Activated T-cell treated with anti-CD3 and anti-CD28 coated beads for 24 hours (primary cell): ENCODE measurements at places on chromosomes 7 and 10.

- DNase-seq: no peak
Measured at GRCh38 chr10:19592276-19592675, 224.0 kb upstream of the PLXDC2 start.

DNA sequence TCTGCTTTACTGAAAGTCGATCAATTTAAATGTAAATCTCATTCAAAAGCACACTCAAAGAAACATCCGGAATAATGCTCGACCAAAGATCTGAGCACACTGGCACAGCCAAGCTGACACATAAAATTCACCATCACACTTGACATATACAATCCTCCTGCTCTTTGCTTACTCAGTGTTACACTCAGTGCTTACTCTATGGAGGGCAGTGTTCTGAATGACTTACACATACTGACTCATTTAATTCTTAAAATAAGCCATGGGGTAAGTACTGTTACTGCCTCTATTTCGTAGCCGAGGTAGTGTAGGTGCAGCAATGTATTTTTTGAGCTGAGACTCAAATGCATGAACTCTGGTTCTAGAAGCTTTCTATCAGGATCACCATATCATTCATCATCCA lies 421.5 kb upstream of the LRRN3 start:
- DNase-seq: no peak

- no peak for DNase-seq
Measured at GRCh38 chr10:728603-729002, 39.1 kb upstream of the DIP2C start.

DNA sequence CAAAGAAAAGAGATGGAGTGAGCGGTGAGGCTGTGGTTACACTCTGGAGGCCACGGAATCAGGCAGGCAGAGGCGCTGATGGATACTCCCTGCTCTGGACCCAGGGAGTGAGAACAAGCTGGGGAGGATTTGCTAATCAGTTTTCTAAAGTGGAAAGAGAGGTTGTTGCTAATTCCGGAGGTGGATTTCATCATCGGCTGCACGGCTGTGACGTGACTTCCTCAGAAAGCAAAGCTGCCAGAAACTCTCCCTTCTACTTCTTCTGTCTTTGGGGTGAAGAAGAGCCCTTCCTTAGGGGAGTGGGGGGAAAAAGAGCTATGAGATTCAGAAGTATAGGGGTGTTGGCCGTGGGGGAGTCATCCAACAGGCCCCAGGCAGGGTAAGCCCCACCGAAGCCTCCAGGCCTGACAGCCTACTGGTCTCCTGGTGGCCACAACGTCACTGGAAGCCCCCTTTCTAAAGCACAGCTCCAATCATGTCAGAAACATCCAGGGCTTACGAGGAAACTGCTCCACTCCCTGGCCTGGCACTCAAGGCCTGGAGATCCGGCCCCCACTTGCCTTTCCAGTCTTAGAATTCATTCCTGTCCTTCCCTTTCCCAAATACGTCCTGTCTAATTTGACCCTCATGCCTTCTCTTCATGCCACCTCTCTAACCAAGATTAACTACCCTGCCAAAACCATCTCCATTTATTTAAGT lies 114.5 kb downstream of the HIP1 start:
- no peak for DNase-seq

DNA sequence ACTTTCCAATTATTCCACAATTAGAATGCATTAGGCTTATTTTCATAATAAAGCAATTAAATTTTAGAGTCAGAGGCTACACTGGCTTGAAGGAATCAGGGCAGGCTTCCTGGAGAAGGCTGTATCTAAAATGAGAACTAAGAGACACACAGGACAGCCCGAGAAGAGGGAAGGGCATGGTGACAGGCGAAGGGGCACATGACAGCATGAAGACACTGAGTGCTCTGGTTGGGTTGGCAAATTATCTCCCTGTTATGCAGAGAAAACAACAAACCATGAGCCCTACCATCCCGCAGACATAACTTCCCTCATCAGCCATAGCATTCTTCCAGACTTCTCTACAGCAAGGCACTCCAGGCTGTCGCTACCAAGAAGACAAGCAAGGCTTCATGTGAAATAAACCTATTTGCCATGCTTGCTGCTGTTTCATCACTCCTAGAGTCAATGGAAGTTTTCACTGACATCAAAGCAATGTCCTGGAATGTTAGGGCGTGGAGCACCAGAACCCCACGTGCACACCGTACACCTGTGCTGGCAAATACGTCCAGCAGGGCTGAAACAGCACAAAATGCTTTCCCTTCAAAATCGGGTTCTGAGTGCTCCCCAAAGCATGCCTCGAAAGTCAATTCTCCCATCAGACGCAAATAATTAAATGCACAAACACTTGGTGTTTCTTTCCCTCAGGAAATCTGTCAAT lies 21.3 kb downstream of the VOPP1 start:
- DNase-seq: no peak

GRCh38 chr7:125529249-125529648 lies 599.6 kb upstream of the POT1 start:
- no peak for DNase-seq

DNA sequence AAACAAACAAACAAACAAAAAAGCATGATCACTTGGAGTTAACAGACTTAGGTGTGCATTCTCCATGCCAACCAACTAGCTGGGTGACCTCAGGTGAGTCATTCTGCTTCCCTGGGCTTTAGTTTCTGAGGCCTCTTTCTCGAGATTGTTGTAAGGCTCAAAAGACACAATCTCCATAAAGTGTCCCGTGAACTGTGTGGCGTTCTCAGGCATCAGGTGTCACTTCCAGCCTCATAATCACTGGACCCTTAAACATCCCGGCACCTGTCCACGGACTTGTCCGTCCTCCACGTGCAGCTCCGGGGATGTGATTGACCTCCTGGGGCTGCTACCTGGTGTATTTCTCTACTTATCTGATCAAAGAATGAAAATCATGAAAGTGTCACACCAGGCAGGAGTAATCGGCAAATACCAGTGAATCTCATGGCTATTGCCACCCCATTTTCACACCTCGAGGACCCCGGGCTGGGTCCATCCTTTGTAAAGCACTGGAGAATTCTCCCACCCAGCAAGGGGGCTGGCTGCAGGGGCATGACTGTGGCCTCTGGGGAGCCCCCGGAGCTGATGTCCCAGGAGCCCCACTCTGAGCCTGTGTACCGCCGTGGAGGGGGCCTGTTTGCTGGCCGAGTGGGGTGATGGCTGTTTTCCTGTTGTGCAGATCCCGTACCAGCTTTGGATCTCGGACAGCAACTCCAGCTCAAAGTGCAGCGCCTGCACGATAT lies 189.8 kb upstream of the SH2B2 start:
- DNase-seq: no peak

GRCh38 chr10:117047947-117048346 lies 43.0 kb upstream of the SHTN1 start:
- no peak for DNase-seq

GRCh38 chr10:30368065-30368718 lies 19.1 kb upstream of the MTPAP start:
- no peak for DNase-seq

DNA sequence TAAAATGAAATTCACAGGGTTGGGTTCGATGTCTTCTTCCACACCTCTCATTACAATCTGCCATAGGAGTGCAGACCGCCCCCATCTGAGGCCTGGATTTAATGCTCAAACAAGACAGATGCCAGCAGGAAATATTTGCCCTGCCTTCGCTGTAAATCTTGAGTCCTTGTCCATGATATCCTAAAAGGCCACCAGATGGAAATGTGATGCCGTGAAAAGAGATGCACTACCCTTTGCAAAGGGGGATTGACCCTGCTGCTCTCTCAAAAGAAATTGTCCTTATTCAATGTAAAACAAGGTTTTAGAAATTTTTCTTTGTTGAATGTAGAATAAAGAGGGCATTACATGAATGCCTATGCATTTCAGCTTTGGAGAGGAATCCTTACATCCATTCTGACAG lies 37.5 kb downstream of the AGAP4 start:
- no peak for DNase-seq

- no peak for DNase-seq
Measured at GRCh38 chr10:11236234-11236633, 218.6 kb downstream of the CELF2 start.

- no peak for DNase-seq
Measured at GRCh38 chr7:121832347-121832746, 40.6 kb upstream of the PTPRZ1 start.

DNA sequence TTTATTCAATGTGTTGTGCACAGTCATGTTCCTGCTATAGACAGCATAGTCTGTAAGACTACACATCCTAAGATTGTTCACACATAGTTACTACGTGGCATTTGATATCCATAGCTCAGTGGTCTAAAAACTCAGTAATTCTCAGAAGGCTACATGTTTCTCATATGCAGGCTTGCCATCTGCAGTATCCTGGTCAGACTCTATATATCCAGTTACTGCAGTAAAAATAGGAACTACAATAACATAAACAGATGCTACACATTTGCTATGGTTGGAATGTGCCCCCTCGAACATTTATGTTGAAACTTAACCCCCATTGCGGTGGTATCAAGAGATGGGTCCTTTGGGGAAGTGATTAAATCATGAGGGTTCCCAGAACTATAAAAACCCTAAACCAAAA lies 1377.8 kb upstream of the LRRTM3 start:
- no peak for DNase-seq

- no peak for DNase-seq
Measured at GRCh38 chr10:125641398-125641797, 41.6 kb downstream of the TEX36 start.

DNA sequence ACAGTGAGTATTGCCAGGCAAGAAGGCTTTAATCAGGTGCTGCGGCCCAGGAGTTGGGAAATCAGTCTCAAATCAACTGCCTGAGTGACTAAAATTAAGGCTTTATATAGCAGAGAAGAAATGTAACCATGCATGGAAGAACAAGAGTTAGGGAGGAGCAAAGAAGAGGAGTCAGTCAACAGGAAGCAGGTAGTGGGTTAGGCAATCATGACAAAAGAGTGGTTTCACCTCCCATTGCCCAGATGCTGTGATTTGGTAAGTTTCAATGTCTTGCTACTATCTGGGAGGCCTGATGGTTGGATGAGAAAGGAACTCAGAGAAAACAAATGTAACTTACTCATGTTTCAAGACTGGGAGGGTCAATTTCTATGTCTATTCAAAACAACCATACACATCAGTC lies 998.3 kb downstream of the GATA3 start:
- no peak for DNase-seq

- DNase-seq: no peak
Measured at GRCh38 chr7:155357573-155358041, 59.9 kb downstream of the INSIG1 start.

GRCh38 chr10:110141185-110141584 lies 66.2 kb upstream of the MXI1 start:
- DNase-seq: no peak

DNA sequence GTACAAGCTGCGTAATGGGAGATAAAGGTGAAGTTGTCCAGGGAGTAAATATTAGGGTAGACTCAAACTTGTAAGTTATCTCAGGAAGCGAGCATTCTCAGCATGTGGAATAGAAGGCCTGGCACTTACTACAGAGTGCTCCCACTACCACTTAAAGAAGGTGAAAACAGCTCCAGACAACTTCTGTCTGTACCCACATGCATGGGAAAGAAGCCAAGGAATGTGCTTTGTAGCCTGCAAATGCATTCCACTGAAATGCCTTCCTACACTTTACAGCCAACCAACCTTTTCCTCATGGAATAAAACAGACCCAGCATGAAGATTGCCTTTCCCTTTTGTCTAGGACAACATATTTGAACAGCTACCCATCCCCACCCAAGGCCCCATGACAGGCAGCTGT lies 45.4 kb upstream of the NPSR1 start:
- DNase-seq: no peak

DNA sequence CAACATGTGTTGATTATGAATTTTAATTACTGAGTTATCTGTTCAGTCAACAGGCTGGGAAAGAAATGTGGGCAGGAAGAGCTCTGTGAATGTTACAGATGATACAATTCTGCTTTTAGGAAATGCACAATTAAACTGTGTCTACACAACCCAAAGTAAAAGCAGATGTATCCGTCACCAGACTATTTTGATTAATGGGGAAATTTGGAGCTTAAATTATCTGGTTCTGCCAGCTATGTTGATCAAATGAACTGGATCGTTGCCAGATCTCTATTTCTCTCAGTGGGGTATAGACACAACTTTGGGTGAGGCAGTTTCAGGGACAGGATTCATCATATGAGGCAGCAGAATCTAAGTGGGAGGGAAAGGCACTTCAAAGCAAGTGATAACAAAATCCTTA lies 136.5 kb downstream of the NEUROD6 start:
- DNase-seq: no peak

DNA sequence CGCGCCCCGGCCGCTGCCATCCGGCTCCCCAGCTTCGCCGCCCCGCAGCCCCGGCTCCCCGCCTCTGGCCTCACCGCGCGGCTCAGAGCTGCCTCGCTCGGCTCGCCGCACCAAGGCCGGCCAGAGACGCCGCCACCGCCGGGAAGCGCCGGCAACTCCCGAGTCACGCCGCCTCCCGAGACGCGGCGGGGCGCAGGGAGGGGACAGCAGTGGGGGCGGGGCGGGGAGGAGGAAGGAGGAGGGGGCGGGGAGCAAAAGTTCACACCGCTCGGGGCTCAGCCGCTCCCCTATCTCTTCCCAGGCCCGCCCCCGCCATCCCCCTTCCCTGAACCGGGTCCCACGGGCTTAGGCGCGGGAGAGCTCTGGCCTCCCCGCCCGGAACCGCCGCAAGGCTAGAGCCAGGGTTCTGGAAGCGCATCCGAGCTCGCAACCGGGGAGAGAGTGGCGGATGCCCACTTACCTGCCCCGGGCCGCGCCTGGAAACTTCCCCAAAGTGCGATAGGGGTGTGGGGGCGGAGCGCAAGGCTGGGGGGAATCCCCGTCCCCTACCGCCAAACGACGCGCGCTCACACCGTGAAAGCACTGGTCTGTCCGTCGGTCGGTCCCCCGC lies 1.0 kb downstream of the CHST15 start:
- DNase-seq: no peak

GRCh38 chr10:17062955-17063484 lies 66.6 kb downstream of the CUBN start:
- DNase-seq: no peak

GRCh38 chr10:14478604-14479003 lies 147.9 kb upstream of the FRMD4A start:
- peak; percentile 2 for DNase-seq

DNA sequence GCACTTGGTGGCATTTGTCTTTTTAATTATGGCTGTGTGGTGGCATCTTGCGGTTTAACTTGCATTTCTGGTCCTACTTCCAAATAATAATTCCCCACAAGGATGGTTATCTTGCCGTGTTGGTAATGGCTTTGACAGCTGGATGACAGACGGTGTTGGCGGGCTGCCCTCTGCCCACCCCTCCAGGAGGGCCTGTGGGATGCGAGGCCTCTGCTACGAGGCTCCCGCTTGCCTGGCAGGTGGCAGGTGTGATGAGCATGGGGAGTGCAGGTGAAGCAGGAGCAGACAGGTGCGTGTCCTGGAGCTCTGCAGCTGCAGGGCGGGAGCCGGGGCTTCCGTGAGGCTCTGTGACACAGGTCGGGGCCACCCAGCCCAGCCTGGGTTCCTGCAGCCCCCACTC lies 11.8 kb downstream of the INPP5A start:
- no peak for DNase-seq

DNA sequence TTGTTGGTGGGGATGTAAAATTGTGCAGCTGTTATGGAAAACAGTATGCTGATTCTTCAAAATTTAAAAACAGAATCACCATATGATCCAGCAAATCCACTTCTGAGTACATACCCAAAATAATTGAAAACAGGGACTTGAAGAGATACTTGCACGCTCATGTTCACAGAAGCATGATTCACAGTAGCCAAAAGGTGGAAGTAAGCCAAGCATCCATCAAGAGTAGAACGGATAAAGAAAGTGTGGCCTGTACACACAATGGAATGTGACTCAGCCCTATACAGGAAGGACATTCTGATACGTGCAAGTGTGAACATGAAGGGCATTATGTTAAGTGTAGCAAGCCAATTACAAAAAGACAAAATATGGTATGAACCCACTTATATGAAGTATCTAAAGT lies 696.7 kb upstream of the CELF2 start:
- DNase-seq: no peak
